Activated CD8-positive, alpha-beta memory T cell treated with anti-CD3 and anti-CD28 coated beads for 1 hour (primary cell): ENCODE measurements at places on chromosomes 16 and 17.
A peak's percentile ranks its signal among the peaks of the same experiment; 100 is the strongest.

DNA sequence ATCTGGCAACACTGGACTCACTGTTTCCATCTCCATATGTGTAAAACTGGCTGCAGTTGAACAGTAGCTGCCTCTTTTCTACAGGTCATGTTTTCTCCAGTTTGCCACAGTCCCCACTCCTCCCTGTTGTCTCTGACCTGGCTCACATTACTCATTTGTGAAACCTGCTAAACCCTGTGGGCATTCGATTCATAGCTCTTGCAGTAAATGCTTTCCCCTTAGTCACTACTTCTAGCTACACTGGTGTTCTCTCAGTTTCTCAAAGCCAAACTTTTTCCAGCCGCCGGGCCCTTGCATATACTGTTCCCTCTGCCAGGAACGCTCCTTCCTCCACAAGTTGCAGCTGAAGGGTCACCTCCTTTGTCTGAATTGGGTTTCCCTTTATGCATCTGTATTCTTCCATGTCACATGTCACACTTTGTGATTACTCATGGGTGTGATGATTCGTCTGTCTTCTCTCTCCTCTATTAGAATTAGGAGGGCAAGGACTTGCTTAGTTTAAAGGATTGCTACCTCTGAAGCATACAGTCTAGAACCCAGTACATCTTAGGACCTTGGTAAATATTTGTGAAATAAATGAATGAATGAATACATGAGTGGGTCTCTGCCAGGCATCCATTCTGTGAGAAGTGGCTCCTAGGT lies 15.0 kb upstream of the MT4 start:
- no peak for DNase-seq

- no peak for DNase-seq
Measured at GRCh38 chr17:66549311-66549704, 246.9 kb downstream of the PRKCA start.

DNA sequence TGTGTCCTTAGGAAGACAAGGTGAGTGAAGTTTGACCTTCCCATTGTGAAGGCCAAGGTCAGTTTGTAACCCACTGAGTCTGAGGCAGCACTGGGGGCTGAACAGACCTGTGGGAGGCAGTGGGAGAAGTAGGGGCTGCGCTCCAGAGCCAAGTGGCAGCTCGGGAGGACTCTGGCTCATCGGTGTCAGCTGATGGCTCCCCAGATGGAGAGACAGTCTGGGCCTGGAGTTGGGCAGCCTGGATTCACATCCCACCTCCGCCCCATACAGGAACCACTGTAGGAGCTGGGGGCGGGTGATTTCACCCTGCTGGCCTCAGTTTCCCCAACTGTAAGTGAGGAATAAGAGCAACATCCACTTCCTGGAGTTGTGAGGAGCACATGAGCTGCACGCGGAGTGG lies 128.4 kb downstream of the FOXL1 start:
- no peak for DNase-seq

GRCh38 chr16:80113873-80114574 lies 426.8 kb upstream of the DYNLRB2 start:
- no peak for DNase-seq

DNA sequence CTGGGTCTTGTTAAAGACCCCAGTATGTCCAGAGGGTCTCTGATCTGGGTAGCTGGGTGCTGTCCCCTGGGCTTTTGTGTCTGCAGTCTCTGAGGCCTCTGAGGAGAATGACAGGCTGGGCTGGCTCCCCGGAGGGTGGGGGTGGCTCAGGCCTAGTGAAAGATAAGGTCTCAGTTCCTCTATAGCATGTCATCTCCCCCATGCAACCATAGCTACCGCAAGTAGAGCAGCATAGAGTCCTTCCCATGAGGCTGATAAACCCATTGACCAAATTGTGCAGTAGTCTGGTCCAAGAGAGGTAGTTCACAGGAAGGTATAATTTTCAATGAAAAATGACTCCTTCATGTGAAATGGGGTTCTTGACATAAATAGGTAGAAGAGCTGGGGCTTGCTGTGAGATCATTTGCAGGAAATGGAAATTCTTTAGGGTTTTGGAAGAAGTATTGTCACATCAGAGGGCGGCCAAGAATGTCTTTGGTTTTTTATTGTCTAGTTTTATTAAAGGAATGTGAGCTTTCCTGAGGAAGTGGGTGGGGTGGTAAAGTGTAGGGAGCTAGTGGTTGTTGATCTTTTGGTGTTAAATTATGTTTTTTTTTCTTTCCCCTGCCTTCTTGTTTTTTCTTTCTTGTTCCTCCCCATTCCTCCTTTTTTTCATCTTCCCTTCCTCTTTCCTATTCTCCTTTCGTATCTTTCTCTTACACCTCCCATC lies 21.0 kb downstream of the SLC7A6OS start:
- peak; percentile 35 for DNase-seq

DNA sequence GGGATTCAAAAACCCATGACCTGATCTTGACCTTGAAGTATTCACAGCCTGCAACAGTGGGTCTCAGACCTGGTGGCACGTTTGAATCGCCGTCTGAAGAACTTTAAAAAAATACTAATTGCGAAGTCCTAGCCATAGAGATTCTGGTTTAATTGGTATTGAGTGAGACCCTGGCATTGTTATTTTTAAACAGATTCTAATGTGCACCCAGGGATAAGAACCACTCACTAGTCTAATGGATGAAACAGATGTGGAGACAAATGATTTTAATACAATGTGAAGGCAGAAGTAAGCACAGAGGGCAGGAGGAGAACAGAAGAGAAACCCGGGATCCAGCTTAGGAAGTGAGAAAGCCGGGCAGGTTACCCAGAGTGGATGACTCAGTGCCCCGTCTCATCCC lies 21.2 kb downstream of the TMEM98 start:
- no peak for DNase-seq

DNA sequence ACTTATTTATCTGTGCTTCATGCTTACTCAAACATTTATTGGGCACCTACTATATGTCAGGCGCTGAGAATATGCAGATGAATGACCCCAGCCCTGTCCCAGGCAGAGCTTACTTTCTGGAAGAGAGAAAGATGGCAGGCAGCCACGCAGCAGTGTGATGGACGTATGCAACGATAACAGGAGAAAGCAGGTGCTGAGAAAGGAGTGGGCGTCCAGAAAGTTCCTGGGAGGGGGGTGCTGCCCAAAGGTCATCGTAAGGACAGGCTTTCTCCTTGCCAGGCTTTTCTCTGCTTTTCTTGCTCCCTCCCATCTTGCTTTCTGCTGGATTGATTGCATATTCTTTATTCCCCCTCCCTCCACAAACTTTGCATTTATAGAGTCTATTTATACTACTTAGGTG lies 124.5 kb downstream of the GAS7 start:
- no peak for DNase-seq

- no peak for DNase-seq
Measured at GRCh38 chr16:19135896-19136438, 22.2 kb downstream of the ITPRIPL2 start.

DNA sequence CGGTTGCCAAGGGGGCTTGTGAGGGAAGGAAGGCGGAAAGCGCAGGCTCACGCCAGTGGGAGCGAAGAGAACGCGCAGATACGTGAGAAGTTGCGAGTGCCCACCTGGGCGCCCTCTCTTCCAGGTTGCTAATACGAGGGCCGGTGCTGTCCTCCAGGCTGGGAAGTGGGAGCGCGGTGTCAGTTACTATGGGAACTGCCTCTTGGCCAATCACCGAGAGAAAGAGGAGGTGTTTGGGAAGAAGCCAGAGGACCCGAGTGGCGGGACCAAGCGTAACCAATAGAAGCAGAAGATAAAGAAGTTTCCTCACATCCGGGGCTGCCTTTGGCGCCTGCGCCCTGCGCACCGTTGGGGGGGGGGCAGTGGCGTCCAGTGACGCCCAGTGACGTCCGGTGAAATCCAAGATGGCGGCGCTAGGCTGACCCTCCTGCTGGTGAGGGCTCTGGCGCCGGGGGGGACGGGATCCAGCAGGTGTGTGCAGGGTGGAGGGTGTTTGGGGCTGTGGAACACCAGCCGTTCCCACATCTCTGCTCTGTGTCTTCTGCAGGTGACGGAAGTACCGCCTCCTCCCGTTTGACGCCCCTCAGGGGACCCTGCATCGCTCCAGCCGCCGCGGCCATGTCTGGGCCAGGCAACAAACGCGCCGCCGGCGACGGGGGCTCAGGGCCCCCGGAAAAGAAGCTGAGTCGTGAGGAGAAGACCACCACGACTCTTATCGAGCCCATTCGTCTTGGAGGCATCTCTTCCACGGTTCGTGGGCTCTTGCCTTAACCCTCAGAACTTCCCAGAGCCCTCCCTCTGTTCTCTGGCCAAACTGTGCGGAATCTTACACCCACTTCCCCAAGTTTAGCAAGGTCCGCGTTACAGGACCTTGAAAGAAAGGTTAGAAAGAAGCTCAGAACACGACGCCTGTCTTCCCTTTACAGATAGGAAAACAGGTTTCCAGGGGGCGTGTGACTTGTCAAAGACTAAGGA lies at the start of the genes CFAP119 and RNF40:
CFAP119 (minus strand) TSS at position 135 of the 975 bp plus-strand sequence. CDS start 314 bp downstream, outside the sequence.
RNF40 (plus strand) TSS at position 395 of the 975 bp plus-strand sequence; CDS start at position 619, 224 bp downstream.
- peak; percentile 68 for DNase-seq

- DNase-seq: no peak
Measured at GRCh38 chr16:2816751-2817339, at the start of gene PRSS21. TSS of gene PRSS21 (plus strand) at chr16:2817237. CDS start at chr16:2817269, 32 bp downstream.

DNA sequence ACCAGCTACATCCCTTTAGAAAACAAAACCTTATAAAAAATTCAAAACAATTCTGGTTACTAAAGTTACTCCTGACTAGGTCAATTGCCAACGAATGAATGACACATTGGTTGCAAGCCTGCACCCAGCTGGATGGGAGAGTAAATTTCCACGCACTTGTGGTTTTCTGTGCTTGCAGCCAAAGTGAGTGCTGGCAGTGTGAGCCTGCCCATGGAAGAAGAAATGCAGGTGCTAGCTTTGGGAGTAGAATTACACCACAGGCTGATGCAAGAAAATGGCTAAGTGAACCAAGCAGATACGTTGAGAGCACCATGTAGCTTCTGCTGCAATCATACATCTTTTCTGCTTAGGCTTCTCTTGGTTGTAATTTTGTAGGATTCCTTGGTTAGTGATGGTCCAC lies 74.6 kb downstream of the SYCE1L start:
- no peak for DNase-seq

- no peak for DNase-seq
Measured at GRCh38 chr16:69476920-69477443, 52.6 kb downstream of the CYB5B start.

GRCh38 chr16:66853261-66854139 lies 9.3 kb downstream of the CA7 start:
- DNase-seq: no peak

GRCh38 chr16:30753596-30753995 lies 5.4 kb downstream of the PHKG2 start:
- no peak for DNase-seq

DNA sequence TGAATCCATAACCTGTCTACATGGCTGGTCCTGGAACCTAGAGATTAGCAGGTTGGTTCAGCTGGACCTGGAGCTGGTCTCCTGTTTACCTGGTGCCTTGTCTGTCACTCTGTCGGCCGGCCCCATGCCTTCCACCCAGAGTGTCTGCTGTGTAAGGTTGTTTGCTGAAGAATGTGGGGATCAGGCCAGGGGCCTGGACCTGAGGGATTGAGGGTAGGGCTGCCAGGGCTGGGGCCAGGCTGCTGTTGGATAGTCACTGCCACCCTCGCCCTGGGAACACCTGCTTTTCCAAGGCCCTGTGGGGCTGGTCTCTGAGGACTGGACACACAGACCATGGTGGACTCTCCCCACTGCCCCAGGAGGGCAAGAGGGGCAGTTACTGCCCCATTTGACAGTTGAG lies 1.4 kb downstream of the NHERF2 start:
- DNase-seq: no peak

DNA sequence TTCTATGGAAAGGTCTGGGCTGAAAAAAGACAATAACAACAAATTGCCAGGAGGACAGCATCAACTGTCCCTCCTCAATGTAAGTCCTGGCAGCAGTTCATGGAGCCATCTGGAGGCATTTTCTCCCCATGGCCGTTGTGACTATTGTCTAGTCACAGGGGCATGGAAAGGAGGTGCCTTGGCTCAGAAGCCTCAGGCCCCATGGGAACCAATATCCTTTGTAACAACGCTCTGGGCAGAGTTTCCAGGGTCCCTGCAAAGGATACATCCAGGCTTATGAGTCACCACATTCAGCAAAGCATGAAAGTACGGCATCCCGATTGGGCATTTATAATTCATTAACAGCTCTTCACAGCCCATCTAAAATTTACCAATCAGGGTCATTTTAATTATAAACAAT lies 85.2 kb downstream of the GLG1 start:
- DNase-seq: no peak

GRCh38 chr17:40599468-40599763 lies 34.1 kb upstream of the CCR7 start:
- no peak for DNase-seq
